Activated CD8-positive, alpha-beta memory T cell treated with anti-CD3 and anti-CD28 coated beads, Interleukin-2, amount 50 U/mL, for 48 hours (primary cell): ENCODE measurements at places on chromosomes 13 and 19.

GRCh38 chr19:28737021-28737895, 475.7 kb downstream of the UQCRFS1 start:
- no peak for DNase-seq

DNA sequence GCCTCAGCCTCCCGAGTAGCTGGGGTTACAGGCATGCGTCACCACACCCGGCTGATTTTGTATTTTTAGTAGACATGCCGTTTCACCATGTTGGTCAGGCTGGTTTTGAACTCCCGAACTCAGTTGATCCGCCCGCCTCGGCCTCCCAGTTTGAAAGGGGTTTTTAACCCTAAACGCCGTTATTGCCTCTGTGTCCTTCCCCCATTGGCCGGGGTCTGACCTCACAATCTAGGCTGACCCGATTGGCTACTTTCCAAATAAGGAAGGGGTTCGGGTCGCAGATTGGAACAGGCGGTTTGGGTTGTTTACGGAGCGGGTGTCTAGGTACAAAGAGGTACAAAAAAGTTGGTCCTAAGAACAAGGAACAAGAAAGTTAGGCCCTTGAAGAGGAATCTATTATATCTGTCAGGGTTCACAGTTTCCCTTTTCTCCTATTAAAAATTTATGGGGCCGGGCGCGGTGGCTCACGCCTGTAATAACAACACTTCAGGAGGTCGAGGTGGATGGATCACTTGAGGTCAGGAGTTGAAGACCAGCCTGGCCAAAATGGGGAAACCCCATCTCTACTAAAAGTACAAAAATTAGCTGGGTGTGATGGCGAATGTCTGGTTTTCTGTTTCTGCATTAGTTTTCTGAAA, 1.0 kb downstream of the ZNF253 start:
- peak; percentile 68 for DNase-seq

DNA sequence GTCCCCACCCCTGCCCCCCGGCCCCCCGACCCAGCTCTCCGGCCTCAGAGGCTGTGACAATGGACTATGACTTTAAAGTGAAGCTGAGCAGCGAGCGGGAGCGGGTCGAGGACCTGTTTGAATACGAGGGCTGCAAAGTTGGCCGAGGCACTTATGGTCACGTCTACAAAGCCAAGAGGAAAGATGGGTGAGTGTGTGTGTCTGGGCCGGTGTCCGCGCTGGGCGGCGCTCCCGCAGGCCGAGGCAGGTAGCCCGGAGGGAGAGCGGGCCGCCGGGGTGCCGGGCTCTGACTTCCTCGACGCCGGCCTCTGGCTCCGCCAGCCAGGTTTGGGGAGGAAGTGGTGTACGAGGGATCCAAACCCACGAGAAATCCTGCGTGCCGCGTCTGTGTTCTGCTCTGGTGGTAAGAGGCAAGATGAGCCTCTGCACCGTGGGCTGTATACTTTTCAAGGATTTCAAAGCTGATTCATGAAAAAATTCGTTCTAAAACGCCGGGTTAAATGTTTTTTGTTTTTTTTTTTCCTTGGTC, 718 bp downstream of the CDK8 start:
- peak; percentile 74 for DNase-seq

DNA sequence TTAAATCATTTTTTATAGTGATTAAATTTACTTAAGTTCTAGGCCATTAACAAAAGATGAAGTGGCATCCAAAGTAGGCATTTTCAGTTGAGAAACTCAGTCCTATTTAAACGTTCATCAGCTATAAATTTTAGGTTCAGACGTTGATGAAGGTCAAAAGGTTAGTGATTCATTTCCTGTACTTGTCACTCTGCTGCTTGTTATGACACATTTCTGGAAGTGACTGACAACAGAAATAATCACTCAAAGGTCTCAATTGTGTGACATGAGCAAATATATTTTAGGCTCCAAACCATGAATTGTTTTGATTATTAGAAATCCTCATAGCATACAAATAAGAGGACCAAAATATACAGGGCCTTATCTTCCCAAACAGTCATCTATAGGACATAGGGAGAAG, 10.3 kb upstream of the EDNRB start:
- no peak for DNase-seq

GRCh38 chr13:97255515-97256021, 33.4 kb downstream of the MBNL2 start:
- no peak for DNase-seq

- peak; percentile 88 for DNase-seq
Measured at GRCh38 chr19:11089254-11090013, at the start of gene LDLR. Gene LDLR (plus strand): TSS chr19:11089463. CDS start chr19:11089549, 86 bp downstream.

- DNase-seq, result no peak
Measured at GRCh38 chr13:40445557-40445990, 220.9 kb downstream of the FOXO1 start.

DNA sequence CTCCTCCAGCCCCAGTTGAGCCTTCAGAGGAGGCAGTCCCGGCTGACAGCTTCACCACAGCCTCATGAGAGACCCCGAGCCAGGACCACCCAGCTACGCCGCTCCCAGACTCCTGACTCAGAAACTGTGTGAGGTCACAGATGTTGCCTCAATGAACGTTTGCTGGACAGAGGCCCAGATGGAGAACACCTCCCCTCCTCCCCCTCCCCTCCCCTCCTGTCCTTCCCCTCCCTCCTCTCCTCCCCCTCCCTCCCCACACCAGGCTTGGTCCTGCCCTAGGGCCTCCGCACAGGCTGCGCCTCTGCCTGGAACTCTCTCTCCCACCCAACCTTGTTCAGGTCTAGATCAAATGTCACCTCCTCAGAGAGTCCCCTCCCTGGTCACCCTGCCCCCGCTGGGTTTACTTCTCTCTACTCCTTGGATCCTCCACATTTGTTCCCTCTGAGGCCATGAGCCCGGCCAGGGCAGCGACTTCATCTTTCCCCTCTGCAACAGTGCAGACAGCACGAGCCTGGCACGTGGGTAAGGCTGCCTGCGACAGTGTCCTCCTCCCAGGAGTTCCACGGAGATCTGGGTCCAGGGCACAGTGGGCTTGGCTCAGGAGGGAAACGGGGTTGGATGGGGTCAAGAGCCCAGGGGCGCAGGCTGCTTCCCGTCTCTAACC, 17.4 kb downstream of the PIP5K1C start:
- no peak for DNase-seq

- peak; percentile 70 for DNase-seq
Measured at GRCh38 chr13:30421093-30422053, 920 bp upstream of the UBE2L5 start.

- peak; percentile 17 for DNase-seq
Measured at GRCh38 chr19:33470686-33471085, 50.9 kb downstream of the PEPD start.
